Renal pelvis (tissue), 12 donors: ENCODE measurements at places on chromosomes 6 and 20. TPM values are rescaled to one million over a fixed set of nuclear protein-coding genes. Genes with fewer than 3 reads are reported as not detected.

Gene EYS
- 0.50 TPM for polyA plus RNA-seq

DNA sequence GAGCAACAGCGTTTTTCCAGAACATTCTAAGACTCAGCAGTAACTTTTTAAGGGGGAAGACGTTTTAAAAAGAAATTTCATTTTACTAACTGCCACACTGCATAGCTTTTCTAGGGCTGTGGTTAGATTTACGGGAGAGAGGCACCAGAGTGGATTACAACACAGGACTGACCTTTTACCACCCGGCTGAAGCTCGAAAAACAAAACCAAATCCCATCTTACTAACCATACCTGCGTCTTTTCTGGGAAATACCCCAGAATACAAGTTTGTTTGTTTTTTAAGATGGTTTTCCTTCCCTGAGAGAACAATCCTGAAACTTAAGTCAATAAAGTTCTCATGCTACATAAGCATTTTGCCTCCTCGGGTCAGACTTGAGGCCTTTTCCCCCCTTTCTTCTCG lies 209.3 kb upstream of the SOX4 start:
- no peak for DNase-seq

Gene FOXF2
- polyA plus RNA-seq: 0.34 TPM

- DNase-seq: no peak
Observed at GRCh38 chr20:34271956-34272355, 30.7 kb downstream of the ASIP start.

DNA sequence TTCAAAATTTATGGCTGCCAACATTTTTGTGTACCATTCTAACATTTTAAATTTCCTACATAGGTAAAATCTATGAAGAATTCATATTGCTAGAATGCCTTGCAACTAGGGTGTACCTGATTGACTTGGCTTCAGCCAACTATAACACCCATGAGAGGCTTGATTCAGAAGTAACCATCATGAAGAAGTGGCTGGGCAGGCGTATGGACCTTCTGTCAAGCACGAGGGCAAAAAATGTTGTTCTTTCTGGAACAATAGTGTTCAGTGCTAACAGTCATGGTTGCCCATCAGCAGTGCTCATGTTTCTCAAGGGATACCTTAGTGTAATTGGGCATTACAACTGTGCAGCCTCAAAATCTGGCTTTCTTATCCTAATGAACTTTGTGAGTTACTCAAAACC lies 42.9 kb downstream of the ID4 start:
- DNase-seq: no peak

GRCh38 chr6:152206072-152206818 lies 398.8 kb downstream of the ESR1 start:
- DNase-seq: no peak

DNA sequence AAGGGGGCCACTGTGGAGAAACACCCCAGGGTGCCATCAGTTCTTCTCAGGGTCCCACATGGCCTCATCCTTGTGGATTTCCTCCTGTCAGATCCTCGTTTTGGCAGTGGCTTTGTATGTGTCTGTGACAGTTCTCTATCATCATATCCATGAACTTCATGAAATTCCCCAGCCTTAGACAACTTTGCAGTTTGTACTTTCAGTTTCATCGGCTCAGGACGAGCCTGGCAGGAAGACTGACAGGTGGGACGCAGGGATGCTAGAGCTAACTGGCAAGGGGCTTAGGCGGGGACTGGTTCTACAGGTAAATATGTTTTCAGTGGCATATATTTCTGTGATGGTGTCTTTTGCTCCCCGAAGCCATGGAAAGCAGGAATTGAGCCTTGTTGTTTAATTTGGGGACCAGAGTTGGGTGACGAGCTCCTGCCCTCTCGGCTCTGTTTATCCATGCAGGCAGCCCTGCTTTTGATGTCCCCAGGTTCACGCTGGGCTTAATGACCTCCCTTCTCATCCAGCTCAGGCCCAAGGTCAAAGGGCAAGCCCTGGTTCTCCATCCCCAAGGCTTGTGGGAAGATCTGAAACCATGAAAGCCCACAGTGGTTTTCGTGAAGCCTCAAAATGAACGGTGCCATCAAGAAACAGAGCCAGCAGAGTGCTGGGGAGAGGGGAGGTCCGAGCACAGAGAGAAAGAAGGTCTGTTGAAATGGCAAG lies 11.2 kb downstream of the SDCBP2 start:
- DNase-seq: no peak

Gene FAM229B
- 45.8 TPM for polyA plus RNA-seq

GRCh38 chr20:32527052-32527446 lies 58.1 kb downstream of the NOL4L start:
- no peak for DNase-seq

DNA sequence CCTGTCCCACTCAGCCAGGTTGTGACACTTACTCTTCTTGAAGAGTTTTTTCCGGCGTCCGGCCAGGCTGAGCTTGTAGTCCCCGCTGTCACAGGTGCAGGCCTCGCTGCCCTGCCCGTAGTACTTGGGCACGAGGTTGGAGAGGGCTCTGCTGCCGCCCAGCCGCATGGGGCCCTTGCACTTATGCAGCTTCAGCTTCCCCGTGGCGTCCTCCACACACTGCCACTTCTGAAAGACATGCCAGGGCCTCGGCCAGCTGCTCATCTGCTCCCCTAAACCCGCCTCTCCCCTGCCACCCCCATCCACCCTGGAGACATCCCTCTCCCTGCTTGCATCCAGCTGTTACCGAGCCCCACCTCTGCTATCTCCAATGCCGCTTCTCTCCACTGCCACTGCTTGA lies 113.1 kb downstream of the SULF2 start:
- DNase-seq: no peak

DNA sequence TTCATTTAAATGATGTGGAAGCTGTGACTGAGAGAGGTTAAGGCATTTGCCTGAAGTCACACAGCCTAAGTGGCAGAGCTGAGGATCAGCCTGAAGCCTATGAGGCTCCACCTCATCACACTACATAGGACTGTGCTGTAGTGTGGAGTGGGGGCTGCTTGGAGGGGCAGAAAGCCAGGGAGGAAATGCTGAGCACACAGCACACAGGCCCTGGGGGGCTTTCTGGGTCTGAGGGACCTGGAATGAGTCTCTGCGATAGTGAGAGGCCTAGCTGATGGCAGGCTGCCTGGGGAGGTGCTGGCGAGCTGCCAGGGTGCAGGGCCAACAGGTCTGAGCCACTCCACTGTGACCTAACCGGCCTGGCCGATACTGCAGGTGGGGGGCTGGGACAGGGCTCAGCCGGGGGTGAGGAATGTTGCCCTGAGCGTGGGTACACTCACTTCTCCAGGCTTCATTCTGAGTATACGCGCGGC lies 2.2 kb upstream of the ARHGAP40 start:
- DNase-seq: peak; percentile 40

Gene ADGB
- 0.40 TPM for polyA plus RNA-seq

DNA sequence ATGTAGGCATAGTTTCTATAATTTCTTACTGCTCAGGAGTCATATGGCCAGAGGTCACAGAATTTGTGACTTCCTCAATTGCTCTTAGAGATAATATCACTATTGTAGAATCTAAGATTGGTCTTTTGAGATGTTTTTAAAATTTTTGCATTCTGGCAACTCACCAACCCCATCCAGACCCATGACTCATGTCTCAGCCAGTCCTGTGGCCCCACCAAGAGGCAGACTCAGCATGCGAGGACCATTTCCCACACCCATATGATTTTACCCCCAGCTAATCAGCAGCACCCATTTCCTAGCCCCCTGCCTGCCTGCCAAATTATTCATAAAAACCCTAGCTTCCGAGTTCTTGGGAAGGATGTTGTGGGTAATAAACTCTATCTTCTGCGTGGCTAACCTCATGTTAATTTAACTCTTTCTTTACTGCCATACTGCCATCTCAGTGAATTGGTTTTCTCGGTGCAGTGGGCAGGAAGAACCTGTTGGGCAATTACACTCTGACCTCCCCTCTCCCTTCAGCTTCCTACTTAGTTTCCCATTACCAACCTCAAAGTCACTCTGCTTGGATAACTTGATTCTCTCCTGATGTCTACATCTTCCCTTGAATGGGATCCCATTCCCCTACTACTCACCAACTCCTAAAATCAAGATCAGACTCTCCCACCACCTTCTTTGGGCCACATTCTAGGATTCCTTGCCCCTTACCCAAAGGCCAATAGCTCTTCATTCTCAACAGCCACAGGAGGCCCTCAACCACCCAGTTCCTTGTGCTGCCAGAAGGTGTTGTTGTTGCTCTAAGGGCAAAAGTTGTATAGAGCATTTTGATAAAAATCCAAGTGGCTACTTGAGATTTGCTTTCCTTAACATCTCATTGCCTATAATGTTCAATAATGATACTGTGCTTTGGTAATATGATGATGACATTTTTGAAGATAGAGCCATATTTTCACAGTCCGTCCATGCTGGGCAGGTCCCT lies 16.2 kb upstream of the IYD start:
- no peak for DNase-seq

DNA sequence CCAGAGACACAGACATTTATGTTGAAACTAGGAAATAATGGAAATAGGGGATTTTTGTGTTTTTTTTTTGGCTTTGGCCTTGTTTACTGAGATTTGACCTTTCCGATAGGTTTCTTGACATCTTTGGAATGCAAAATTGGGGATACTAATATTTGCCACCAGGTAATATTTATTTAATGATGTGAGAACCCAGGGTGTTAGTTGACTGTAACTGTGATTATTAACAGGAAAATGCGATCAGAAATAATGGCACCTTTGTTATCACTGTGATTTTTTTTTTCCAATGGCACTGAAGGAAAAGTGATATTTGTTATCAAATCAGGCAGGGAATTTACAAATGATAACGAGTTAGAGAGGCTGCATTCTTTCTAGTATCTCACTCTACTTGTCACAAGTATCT lies 330.5 kb downstream of the SOX4 start:
- DNase-seq: no peak

Gene GJA10
- polyA plus RNA-seq: not detected

Gene TSPO2
- 1.2 TPM for polyA plus RNA-seq

GRCh38 chr6:7088076-7088742 lies 19.6 kb upstream of the RREB1 start:
- no peak for DNase-seq

Gene CST5
- 0.84 TPM for polyA plus RNA-seq

Gene RNF217
- polyA plus RNA-seq: 17.2 TPM

GRCh38 chr6:132298344-132298949 lies 102.8 kb downstream of the MOXD1 start:
- peak; percentile 38 for DNase-seq

Gene PARD6B
- polyA plus RNA-seq: 17.0 TPM

DNA sequence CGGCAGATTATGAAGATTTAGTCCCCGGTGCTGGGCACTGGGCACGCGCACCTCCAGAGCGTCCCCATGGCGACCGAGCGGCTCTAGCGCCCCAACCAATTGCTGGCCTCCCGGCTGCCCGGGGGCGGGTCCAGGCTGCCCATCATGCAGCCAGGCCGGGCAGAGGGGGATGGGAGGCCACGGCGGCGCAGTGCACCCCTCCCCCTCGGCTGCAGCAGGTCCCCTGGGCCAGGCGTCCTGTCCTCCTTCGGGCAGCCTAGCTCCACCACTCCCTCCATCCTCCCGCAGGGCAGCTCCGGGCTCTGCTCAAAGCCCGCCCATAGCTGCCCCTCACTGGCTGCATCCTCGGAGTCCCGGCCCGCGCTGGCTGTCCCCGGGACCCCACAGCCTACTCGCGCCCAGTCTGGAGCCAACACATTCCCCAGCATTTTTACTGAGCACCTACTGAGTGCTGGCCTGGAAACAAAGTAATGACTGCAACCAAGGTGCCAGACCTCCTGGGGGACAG lies 99.4 kb downstream of the ASXL1 start:
- peak; percentile 92 for DNase-seq
